MG63 (cell line): ENCODE measurements at places on chromosomes 7 and 10. TPM values are rescaled to one million over a fixed set of nuclear protein-coding genes. Genes with fewer than 3 reads are reported as not detected.

DNA sequence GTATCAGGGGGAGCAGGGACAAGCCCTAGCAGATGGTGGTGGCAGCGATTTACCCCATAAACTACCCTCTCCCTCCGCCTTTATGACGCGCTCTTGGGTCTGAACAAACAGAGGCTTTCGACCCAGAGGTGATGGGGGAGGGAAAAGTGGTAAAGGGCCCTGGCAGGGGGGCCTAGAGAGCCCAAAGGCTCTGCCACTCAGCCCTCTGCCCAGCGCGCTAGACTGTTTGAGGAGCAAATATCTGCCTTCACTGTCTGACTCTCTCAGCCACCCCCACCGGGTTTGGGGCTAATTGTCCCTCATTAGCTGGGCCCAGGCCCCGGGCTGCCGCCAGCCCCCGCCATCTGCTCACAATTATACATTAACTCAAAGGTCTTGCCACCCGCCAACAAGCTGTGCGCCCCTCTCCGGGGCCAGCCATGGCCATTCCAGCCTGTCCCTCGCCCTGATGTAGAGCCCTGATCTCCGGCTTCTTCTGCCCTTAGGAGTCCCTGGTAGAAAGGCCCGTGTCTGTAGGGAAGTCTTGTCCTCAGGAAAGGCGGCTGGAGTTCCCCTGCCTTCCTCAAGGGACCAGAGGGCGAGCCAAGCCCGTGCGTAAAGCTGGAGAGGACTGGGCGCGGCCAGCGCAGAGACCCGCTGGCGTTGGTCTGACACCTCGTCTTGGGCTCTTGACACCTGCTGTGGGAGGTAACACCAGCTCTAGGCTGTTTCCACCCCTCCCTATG is 1.9 kb upstream of the PAX4 start:
- no peak for DNase-seq

DNA sequence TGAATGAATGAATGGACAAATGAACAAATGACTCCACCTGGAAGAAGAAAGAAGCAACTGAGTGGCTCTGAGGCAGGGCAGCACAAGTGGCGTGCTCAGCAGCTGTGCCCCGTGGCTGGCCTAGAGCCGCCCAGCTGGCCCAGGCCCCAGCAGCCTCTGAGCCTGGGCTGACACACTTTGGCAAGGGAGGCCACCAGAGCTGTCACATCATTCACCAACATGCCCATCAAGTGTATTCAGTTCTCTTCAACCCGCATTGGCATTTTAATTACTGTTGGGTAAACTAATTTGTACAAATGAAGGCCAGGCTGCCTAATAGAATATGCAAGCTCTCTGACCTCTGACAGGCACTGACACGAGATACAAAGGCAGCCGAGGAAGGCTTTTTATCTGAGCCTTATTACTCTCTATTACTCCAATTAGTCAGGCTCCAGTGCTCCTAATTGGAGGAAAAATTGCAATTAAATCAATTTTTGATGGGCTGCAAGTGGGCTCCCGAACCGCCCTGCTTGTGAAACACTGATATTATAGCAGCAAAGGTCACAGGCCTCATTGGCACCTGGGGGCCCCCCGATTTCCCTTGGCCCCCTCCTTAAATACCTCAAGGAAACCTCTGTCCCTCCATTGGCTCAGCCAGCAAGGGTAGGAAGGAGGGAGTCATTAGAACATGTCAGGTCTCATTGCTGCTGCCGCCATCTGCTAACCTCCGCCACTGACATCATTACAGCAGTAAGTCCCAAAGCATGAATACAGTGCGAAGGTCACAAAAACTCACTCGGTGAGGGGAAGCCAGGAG is 41.9 kb downstream of the DPCD start:
- DNase-seq = no peak

DNA sequence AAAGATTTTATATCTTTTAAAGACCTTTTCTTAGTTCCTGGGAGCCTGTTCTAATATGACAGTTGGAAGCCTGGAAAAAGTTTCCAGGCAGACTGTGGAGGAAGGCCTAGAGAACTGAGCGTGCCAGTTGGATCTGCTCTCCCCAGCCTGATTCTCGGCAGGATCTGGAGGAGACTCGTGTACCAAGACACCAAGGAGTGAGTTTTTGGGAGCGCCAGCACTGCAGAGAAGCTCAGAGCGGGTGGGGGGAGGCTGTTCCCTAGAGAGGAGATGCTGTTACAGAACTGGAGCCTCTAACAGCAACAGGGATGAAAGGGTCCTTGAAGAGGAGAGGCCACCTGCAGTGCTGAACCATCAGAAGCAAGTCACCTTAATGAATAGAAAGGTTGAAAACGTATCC is 52.9 kb downstream of the LYZL2 start:
- no peak for DNase-seq

The GIMAP6 gene
- not detected in 2 replicates for total RNA-seq

The GJD4 gene
- not detected in 2 replicates for total RNA-seq

GRCh38 chr7:44222776-44223261 is 22.0 kb downstream of the YKT6 start:
- DNase-seq = no peak
